Activated naive CD8-positive, alpha-beta T cell treated with anti-CD3 and anti-CD28 coated beads for 36 hours (primary cell): ENCODE measurements at places on chromosomes 5 and 9.

- no peak for DNase-seq
Observed at GRCh38 chr9:91127653-91128052, 234.1 kb downstream of the AUH start.

DNA sequence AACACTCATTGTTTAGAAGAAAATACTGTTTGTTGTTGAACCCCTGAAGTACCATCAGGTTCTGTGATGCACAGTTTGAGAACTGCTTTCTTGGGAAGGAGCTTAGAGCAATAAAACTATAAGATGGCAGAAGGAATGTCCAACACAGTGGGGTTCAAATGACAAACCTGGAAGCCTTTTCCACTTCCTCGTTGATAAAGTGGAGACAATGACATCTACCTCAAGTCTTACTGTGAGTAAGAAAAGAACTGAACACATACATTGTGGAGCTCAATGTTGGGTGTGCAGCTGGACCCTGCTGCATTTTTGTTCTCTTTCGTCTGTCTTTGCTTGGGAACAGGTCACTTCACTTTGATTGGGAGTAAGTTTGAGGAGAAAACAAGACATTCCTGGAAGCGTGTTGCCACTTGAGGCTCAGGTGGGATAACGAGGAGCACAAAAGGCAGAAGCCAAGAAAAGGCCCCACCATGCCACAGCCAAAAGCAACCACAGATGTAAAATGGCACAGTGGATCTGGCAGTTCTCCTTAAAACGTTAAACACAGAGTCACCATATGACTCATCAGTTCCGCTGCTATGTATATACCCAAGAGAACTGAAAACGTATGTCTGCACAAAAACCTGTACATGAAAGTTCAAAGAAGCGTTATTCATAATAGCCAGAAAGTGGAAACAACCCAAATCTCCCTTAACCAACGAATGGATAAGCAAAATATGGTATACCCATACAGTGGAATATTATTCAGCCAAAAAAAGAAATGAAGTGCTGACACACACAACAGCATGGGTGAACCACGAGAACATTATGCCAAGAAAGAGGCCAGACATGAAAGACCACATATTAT is 42.9 kb upstream of the SUB1 start:
- DNase-seq = peak; percentile 12

DNA sequence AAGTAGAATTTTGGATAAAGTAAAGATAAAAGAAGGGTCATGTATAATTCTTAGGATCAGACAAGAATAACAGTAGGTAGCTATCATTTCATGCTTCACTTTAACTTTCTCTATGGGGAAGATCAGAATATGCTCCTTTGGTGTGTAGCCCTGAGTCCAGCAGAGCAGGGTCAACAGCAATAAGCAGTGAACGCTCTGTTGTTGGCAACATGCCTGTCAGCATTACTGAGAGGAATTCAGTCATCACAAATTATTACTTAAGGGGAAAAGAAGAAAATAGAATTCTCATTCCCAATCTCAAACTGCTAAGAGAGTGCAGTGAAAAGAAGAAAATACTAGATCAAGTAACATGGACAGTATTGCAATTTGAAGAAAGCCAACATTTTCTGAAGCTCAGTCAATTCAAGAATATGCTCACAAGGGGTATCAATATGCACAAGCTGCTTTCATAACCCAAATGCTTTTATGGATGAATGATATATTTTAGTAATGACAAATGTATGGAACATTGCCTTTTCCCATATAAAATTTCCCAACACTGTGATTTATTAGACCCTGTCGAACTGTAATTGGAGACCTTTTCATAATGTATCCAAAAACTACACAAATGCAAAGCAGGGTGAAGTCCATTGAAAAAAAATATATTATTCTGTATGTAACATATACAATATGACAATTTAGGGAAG is 1359.4 kb downstream of the EFNA5 start:
- no peak for DNase-seq

GRCh38 chr5:6749026-6749716 is 35.9 kb downstream of the TENT4A start:
- no peak for DNase-seq

DNA sequence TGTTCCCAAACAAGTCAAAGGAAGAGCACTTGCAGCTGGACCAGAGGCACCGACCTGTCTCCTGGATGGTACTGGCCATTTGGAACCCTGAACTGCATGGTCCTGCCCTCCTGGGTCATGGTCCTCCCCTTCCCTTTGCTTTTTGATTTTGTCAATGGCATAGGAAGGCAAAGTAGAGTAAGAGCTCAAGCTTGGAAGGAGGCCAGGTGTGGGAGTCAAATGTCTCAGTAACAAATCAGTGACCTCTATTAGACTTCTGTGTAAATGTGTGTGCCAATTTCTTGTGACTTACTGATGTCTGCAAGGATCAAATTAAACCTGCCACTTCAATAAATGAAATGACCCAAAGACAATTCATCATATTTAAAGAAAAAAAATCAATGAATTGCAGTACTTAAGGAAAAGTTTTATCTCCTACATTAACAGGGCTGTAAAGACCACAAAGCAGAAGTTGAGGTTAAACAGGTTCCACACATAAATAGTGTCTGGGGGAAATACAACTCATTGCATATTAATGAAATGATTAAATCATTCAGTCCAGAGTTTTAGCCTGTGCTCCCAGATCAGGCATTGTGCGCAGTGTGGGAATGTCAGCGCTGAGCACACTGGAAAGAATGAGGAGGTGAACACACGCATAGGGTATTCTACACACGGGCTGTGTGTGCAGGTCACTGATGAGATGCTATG is 32.7 kb downstream of the OSMR start:
- DNase-seq = no peak

DNA sequence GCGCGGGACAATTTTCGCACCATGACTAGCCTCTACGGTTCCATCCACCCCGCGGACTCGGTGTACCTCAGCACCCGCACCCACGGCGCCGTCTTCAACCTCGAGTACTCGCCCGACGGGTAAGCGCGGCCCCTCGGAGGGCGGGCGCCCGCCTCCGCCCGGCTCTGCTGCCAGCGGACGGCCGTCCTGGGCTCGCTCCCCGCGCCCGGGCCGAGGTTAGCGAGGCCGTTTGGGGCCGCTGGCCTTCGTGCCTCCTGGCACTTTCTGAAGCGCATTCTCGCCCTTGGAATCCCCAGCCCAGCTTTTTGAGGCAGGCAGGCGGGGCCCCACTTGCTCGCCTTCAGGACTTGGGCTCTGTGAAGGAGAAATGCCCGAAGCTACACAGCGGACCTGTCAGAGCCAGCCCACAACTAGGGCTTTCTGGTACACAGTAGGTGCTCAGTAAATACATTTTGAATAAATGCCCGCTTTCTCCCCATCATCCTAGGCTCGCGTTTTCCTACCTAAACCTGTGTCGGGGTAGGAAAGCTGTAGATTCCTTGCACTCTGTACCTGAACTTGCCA is 772 bp downstream of the DCAF10 start:
- DNase-seq = peak; percentile 54

DNA sequence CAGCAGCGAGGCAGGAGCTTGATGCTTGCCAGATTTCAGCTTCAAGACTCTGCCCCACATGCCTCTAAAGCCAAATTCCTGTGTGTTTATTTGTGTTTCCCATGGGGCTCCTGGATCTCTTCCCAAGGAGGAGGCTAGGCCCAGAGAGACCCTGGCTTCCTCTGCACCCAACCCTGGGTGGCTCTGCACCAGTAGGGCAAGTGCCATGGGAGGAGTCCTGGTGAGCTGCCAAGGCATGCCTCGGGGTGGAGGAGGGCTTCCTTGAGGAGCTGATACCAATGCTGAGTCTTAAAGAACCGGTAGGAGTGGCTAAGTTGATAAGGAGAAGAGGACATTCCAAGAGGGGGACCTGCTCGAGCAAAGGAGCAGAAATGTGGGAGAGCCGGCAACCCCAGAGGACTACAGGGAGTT is 6.8 kb upstream of the TIFAB start:
- DNase-seq = no peak
